ENCODE measurements at places on chromosomes 6 and 20.

DNA sequence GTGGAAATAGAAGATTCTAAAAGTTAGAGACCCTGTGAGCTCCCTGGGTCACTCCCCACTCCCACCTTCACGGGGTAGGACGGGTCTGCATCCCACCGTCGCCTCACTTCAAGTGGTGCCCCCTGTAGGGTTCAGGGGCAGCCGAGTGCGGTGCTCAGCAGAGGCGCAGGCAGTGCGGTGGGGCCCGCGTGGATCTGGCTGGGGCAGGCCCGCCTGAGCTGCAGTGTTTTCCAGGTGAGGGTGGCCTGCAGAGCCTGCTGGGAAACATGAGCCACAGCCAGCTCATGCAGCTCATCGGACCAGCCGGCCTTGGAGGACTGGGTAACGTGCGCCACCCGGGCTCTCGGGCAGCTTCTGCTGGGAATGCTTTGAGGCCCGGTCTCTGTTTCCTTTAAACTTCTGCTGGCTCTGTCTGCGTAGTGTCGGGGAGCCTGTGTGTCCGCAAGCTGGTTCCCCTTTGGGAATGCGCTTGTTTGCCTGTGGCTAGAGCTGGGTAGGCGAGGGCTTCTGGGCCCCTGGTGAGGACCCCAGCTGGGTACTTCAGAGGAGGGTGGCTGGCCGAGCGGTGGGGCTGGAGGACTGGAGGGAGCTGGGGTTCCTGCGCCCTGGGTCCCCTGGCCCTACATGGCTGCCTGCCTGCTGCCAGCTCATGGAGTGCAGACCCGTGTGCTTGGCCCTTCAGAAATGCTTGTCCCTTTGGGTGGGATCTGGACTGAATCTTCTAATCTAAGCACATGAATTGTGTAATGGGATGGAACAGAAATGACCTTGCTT, 3.8 kb downstream of the ADRM1 start:
- DNase-seq: no peak

DNA sequence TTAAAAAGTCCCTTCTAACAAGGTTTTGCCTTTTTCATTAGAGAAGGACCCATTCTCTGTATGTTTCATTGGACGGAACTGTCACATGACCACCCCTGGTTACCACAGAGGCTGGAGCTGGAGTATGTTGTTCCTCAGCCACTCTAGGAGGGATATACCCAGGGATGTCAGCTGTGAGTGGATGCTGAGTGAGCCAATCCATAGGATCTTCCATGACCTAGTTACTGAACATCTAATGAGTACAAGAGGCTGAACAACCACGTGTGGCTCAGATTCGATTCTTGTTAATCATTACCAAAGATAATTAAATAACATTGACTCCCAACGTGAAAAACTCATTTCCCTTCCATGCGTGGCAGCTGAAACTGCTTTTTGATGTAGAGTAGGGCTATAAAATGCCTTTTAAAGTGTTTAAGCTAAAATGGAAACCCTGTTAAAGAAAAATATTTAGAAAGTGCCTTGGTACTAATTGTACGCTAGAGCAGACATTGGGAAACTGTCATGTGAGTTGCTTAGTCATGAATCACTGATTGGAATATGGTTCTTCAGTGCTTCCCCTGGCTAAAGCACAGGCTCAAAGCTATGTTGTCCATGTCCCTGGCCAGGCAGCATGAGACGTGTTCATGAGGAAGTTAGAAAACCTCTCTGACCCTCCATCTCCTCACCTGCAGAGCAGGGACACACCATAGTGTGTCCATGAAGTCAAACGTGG, 256.1 kb downstream of the ZNF217 start:
- no peak for DNase-seq

DNA sequence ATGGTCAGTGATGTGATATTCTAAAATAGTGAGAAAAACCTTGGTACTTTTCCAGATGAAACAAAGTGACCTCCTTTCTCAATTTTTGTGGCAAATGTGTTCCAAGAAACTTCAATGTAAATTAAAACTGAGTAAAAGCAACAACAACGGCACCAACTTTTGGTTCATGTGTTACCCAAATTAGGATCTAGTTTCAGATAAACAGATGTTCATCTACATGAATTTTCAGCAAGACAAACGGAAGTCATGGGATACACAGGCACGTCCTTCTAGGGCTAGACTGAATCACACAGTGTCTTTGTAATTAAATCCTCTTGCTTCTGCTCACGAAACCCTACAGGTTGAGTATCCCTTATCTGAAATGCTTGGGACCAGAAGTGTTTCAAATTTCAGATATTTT, 915.2 kb downstream of the TFAP2A start:
- no peak for DNase-seq

DNA sequence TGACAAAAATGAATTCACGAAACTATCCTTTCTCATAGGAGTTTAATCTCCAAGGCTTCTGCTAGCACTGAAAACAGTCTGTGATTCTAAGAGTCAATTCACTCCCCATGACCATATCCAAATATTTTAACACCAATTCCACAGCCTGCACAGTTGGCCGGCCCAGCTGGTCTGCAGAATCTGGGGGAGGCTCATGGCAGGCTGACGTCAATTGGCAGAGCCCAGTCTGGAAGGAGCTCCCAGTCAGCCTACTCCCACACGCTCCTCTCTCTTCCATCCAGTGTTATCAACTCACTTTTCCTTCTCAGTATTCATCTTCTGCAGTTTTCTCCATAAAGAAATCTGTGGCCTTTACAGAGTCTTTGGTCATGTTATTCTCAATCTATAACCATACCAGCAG, 111.0 kb downstream of the TBXT start:
- DNase-seq: no peak

- no peak for DNase-seq
These were observed 231.4 kb downstream of the PAX1 start for GRCh38 chr20:21936720-21937380.

Data from omental fat pad (tissue), 4 donors.